ENCODE measurements at places on chromosomes 7 and 10.

GRCh38 chr10:88089498-88089897 lies 226.1 kb downstream of the PTEN start:
- DNase-seq, result no peak

DNA sequence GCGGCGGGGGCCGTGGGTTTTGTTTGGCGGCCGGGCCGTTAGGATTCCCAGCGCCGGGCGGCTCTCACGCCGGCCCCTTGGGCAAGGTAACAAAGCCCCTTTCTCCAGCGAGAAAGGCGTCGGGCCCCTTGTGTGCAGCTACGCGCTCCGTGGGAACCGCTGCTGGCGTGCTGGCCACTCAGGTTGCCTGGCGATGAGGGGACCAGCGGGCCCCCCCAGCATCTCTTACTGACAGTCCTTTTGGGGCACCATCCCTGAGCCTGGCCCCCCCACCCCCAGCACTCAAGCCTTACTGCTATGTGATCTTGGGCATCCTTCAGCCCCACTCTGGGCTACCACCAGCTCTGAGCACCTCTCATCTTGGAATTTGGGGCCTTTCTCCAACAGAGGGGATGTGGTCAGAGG lies 1.8 kb downstream of the LFNG start:
- no peak for DNase-seq

DNA sequence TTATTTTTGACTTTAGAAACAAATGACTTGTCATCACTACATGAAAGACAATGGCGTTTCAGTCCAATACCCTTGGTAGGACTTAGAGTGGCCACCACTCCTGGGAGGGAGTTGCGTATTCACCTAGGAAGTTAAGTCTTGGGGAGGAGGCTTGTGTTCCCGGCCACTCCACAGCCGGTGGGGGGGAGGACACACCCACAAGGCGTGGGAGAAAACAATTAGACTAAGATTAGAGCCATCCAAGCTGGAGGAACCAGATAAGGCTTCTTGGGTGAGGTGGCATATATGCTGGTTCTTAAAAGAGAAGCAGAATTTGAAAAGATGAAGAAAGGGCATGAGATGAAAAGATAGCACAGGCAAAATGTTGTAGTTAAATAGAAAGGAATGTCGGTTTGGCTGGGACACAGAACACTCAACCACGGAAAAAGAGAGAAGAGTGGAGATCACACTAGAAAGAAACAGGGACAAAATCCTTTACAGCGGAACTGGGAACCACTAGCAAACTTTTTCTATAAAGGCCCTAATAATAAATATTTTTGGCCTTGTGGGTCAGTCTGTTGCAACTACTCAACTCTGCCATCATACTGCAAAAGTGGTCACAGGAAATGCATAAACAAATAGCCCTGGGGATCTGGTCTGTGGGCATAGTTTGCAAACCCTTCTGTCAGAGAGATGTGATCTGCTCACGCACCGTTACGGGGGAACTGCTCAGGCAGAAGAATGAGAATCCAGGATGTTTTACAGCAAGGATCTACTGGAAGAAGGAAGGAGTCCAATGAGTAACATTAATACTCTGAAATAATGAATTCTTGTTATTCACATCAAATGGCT lies 651.8 kb downstream of the PARD3 start:
- DNase-seq, result peak; percentile 43

GRCh38 chr7:29860186-29860585 lies 53.9 kb downstream of the WIPF3 start:
- DNase-seq, result no peak

DNA sequence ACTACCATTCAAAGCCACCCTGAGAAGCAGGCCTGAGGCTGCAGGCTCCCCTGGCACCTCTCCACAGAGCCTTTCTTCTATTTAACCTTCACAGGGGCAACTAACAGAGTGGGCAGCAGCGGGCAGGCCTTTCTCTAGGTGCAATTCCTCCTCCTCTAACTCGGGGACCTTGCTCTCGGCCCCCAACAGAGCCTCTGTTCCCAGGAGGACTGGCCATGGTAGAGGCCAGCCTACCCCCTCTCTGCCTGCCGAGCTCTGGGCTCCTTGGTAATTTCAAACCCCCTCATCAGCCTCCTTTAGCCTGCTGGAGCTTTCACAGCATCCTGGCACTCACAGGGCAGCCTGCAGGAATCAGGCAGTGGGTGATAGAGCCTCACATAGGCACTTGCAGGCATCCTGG lies 920.8 kb upstream of the ZNF722 start:
- DNase-seq, result no peak

- no peak for DNase-seq
Observed at GRCh38 chr10:116163333-116164131, 109.5 kb downstream of the GFRA1 start.

DNA sequence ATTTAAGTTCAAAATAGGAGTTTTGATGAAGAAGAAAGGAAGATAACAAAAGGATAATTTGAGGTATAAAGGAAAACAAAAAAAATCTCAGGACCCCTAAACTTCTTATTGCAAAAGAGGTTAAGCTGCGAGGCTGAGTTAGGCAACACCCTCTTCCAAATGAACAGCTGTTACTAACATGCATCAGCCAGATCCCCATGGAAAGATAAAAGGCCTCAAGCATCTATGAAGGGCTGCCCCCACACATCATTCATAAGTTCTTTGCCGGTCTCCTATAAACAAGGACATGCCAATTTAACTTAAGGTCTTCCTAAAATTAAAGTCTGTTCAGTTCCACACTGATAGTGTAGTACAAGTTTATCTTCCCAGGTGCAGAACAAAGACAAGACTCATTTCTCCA lies 75.8 kb upstream of the IMMP2L start:
- no peak for DNase-seq

- no peak for DNase-seq
Observed at GRCh38 chr7:87155788-87156187, 3.5 kb downstream of the DMTF1 start.

All from fibroblast of upper back skin (primary cell).